ENCODE measurements at places on chromosomes 3 and 15. TPM values are rescaled to one million over a fixed set of nuclear protein-coding genes. Genes with fewer than 3 reads are reported as not detected.

The NIPA2 gene
- total RNA-seq = 47.9 TPM

The EPHA3 gene
- not detected for total RNA-seq

The MESP2 gene
- total RNA-seq = not detected

The ARPP21 gene
- not detected for total RNA-seq

The CERS3 gene
- total RNA-seq = 0.34 TPM

The KLHL40 gene
- not detected for total RNA-seq

Data from activated naive CD8-positive, alpha-beta T cell treated with anti-CD3 and anti-CD28 coated beads, Interleukin-2, amount 10 ng/mL, durations not matched to agents 7 days and 5 days (primary cell).